ENCODE measurements at places on chromosomes 3 and 15.
A peak's percentile ranks its signal among the peaks of the same experiment; 100 is the strongest.

DNA sequence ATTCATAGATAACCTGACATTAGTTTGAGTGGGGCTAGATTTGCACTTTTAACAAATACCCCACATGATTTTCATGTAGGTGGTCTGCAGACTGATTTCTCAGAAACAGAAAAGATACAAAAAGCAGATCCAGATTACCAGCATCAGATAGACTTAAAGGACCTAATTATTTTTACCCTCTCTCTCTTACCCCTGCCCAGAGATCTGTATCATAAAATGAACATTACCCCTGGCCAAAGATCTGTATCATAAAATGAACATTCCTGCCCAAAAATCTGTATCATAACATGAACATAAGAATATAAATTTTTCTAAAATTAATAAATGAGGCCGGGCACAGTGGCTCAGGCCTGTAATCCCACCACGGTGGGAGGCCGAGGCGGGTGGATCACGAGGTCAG, 14.6 kb upstream of the TRPC1 start:
- DNase-seq: no peak

DNA sequence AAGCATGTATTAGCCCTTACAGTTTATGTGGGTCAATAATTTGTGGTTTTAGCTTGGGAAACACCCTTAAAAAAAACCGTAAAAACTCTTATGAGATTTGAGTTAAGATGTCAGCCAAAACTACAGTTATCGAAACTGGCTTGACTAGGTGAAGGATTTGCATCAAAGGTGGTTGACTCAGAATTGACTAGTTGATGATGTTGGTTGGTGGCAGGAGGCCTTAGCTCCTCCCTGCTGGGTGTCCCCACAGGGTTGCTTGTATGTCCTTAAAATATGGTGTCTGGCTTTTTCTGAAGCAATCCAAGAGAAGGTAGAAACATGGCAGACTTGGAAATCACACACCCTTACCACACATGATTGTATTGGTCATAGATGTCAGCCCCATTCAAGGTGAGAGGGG, 305.1 kb downstream of the ROBO2 start:
- DNase-seq: no peak

DNA sequence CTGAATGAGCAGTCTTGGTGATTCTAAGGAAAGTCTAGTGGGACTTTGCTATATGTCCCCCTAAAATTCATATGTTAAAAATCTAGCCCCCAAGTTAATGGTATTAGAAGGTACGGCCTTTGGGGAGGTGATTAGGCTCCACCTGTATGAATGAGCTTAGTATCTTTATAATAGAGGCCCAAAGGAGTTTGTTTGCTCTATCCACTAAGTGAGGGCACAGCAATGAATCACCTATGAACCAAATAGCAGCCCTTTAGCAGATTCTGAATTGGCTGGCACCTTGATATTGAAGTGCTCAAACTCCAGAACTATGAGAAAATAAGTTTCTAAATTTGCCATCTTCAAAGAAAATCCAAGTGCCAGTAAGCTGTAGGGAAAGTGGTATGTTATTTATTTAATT, 187.9 kb downstream of the SUCNR1 start:
- no peak for DNase-seq

- DNase-seq: no peak
Observed at GRCh38 chr3:39096775-39097174, 10.7 kb downstream of the GORASP1 start.

DNA sequence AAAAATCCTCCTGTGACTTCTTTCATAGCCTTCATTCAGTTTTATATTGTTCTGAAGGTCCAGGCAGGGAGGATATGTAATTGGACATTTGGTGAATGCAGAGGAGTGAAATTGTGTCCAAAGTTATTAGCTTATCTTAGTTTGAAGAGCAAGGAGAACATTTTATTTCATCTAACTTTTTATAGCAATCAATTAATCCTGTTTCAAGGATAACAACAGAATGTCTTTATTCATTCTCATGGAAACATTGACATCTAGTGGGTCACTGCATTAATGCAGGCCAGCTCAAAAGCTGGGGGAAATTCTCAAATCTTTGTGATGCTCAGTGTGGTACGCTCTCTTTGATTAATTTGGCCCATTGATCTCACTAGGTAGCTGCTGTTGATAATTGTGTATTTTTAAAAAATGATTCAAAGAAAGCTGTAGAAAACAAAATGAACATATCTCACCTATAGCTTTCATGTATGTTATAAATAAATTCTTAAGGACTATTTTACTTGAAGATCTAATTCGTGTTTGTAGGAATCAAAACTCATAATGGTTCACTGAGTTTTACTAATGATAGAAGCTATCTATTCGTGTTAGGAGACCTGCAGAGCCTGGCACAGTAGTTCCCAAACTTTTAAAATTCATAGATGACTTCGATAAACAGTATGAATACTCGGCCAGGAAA, 150.8 kb upstream of the KCNMB2 start:
- no peak for DNase-seq

- peak; percentile 93 for DNase-seq
Observed at GRCh38 chr15:90934949-90935751, at the start of gene UNC45A. Gene UNC45A, plus strand, starts transcription at chr15:90935285. Its CDS starts 40 bp downstream, at chr15:90935325.

GRCh38 chr15:93019090-93019489, 69.9 kb downstream of the RGMA start:
- no peak for DNase-seq

- DNase-seq: no peak
Observed at GRCh38 chr3:176714034-176714433, 483.2 kb downstream of the TBL1XR1 start.

DNA sequence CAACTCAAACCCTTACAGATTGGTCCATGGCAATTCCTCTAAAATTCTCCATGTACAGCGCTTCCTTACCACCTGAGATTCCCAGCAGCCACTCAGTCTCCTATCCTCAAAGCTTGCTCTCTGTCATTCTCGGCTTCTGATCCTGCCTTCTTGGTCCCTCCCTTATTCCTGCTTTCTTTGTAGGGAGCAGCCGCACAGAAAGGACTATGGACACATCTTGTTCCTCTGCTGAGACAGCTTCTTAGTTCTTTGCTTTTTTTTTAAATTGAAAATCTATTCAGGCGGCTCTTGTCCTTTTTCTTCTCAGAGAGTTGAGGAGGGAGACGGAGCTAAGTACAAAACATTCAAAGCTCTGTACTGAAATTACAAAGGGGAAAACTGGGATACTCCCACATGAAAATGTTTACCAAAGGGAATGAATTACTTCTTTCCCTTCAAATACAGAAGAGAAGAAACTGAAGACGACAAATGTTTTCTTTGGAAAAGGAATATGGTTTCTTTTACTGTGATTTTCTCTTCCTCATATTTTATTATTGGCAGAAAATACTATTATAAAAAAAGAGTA, 285.1 kb downstream of the IL20RB start:
- DNase-seq: no peak

DNA sequence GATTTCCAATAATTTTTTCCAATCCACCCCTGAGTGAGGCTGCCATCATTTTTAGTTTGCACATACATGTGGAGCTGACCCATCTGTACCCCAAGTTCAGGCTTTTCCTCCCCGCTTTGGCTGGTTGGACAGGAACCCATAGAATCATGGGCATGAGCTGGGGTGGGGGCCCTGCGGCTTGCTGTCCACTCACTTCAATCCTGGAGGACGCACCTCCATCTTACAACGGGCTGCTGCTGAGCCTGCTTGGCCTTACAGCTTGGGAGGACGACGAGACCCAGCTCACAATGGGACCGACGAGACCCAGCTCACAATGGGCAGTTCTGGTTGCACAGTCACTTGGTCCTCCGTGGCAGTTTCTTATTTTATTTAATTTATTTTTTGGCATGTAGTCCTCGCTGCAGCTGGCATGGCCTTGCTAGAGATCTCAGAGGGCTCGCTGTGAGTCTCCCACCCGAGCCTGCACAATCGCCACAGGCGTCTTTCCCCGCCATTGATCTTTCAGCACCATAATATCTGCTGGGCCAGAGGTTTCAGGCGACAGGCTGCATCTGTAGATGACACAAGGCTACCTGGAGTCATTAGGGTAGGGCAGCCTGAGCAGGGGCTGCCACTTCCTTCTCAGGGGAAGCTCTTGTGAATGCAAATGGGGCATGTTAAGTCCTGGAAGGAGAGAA, 19.6 kb upstream of the EPHB3 start:
- DNase-seq: peak; percentile 46

- no peak for DNase-seq
Observed at GRCh38 chr3:180980611-180981010, 8.9 kb downstream of the DNAJC19 start.

GRCh38 chr15:69718916-69719315, 266.3 kb downstream of the RPLP1 start:
- no peak for DNase-seq

DNA sequence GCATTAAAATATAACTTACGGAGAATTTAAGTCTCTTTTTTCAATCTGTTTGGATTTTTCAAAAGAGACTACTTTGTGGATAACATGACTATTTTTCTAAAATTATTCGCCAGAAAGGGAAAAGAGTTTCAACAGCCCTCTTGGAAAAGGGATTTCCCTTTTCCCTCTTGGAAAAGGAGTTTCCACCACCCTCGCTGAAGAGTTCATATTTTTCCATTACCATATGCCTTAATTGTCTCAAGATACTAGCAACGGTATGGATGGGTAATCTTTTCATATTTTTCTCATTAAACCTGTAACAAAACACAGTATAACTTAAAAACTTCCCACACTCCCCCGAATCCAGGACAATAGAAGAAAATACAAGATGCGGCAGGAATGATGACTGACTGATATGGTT, 66.1 kb upstream of the SPATA12 start:
- DNase-seq: no peak
